ENCODE measurements at places on chromosomes 13 and 19. TPM values are rescaled to one million over a fixed set of nuclear protein-coding genes. Genes with fewer than 3 reads are reported as not detected.

The ZNF253 gene
- 37.9 TPM for total RNA-seq

The KLK14 gene
- total RNA-seq: 0.75 TPM

The ABHD13 gene
- total RNA-seq: 8.8 TPM

The YJEFN3 gene
- 15.0 TPM for total RNA-seq

The KLK5 gene
- not detected for total RNA-seq

- DNase-seq: no peak
Measured at GRCh38 chr13:41213919-41214318, 19.6 kb upstream of the KBTBD7 start.

DNA sequence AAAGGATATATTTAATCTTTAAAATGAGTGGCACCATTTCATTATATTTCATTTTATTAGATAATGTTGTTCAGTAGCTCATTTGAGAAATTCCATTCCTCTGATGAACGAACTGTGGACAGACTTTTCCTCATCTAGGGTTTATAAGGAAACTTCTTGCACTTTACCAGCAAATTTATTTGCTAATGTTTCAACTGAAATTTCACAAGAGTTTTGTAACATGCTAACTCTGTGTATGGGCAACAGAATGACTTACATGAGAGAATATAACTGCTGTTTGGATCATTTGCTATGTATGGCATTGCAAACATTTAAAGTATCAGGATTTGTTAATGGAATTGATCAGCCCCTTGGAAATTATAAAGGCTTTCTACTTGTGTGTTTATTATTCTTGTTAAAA is 3.7 kb upstream of the IRS2 start:
- no peak for DNase-seq

DNA sequence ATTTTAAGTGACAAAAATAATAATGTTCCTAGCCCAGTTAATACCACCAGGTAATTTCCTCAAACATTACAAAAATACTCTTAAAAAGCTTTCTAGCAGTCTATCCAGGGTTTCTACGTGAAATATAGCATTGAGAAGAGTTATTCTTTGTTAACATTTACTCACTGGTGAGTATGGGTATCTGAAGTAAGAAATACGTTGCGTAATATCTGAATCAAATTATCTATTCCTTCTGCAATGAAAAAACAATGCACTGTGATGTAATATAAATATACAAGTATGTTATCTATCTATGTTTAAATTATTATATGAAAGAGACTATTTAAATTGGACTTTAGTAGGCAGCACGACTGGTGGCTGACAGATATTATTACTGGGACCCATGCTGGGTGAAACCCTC is 5.7 kb upstream of the IGFL2 start:
- no peak for DNase-seq

DNA sequence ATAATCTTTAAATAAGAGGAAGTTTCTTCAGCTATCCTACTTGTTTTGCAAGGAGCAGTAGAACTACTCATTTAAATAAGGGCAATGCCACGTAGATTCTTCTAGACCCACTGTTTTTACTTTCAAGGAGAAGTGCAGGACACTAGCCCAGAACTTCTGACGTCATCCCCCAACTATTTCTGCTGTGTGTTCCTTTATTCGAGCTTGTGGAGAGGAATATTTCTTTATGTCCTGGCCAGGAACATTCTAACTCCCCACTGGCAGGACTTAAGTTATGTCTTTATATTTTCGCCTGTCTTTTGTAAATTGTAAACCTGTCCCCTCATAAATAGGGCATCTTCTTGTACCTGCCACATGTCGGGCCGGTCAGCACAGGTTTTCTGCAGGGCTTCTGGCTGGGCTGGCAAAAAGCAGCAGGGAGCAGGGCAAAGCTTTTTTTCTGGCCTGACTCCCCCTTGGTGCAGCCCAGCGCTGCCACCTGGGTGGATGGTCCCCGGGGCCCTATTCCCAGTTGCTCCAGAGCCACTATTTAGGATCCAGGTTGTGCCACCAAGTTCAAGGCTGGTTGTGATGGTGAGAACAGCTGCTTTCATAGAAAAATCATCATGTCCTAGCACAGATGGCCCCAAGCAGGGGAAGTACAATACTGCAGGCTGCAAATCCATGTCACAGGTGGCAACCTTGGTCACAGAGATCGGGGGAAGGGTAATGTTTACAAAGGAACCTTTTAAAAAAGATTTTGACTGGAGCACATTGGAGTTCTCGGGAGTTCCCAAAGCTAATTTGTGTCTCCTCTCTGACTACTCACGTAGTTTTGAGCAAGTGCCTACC is 1.8 kb downstream of the MBNL2 start:
- no peak for DNase-seq

- no peak for DNase-seq
Measured at GRCh38 chr19:51441410-51442390, 16.6 kb downstream of the SIGLEC8 start.

GRCh38 chr13:79405501-79405830 is 589 bp downstream of the RBM26 start:
- DNase-seq: no peak

DNA sequence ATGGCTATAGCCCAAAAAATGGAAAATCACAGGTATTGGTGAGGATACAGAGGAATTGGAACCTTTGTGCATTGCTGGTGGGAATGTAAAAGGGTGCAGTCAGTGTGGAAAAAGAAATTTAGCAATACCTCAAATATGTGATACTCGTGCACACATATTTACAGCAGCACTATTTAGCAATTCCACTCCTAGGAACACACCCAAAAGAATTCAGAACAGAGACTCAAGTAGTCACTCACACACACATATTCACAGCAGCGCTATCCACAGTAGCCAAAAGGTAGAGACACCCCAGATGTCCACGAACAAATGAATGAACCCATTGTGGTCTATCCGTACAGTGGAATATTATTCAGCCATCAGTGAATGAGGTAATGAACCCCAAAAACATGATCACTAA is 114.0 kb downstream of the COL4A2 start:
- no peak for DNase-seq

- no peak for DNase-seq
Measured at GRCh38 chr13:114032126-114032799, 58.4 kb upstream of the C13orf46 start.

DNA sequence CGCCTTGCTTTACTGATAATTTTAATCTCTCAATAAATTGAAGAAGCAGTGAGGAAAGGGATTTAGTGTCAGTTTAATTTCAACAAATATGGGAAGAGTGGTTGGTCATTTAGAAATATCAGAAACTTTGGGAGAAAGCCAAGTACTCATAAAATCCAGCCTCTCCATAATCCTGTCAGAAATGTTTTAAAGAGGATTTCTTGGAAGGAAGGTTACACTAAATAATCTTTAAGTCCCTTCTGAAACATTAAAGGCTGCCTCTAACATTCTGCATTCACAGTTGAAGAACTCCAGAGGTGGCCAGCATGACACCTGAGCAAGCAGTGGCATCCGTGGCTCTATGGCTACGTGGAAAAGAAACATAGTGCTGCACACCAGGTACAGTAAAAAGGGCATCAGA is 378.5 kb downstream of the ENOX1 start:
- no peak for DNase-seq

- no peak for DNase-seq
Measured at GRCh38 chr19:18297308-18297707, 15.9 kb upstream of the JUND start.
